ENCODE measurements at places on chromosomes 5 and 9. TPM values are rescaled to one million over a fixed set of nuclear protein-coding genes. Genes with fewer than 3 reads are reported as not detected.

- DNase-seq: no peak
Observed at GRCh38 chr5:14929293-14930065, 57.9 kb upstream of the ANKH start.

DNA sequence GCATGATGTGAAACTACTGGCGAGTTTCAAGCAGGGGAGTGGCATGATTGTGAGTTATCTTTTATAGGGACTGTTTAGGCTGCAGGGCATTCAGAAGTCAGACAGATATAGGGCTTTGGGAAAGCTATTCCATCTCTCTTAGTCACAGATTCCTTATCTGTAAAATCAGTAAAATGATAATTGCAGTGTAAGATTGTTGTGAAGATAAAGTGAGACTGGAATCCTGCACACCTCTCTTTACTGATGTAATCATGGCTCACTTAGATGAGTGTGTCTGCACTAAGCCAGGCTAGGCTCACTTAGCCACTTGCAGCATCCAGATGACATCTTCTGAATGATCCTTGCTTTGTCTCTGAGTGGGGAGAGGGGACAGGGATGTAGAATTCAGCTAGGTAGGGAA, 81.8 kb upstream of the MAMDC2 start:
- DNase-seq: no peak

DNA sequence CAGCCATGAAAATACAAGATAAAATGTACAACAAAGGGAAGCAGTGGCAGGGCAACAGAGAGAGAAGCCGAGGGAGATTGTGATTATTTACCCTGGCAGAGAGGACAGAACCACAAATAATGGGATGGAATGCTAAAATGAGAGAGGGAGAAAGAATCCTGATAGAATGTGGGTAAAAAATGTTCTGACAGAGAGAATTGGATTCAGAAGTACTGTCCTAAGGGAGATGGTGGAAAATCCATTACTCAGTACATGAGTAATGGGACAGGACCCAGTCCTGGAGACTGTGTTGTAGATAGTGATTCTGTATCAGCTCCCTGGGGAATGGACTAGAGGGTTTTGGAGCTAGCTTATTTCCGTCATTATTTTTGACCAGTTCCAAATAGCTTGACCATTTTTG, 831.5 kb downstream of the MAT2B start:
- no peak for DNase-seq

GRCh38 chr9:27785714-27786100, 212.4 kb upstream of the C9orf72 start:
- peak; percentile 4 for DNase-seq

DNA sequence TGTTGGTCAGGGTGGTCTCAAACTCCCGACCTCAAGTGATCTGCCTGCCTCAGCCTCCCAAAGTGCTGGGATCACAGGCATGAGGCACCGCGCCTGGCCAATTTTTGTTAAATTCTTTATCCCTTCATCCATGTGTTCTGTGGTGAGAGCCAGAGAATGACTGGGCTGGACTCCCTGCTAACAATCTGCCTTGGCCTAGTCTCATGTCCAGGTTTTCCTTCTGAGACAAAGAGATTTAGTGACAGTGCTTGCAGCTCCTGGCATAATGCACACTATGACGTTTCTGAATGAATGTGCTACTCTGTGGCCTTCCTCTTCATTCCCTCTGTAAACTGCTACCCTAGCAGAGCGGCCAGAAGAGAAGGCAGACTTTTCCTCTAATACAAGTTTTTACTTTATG, 79.3 kb downstream of the FOXD1 start:
- DNase-seq: no peak

GRCh38 chr5:156147261-156147943, 179.6 kb upstream of the SGCD start:
- DNase-seq: peak; percentile 66

GRCh38 chr9:88587885-88588649, 53.1 kb downstream of the NXNL2 start:
- no peak for DNase-seq

DNA sequence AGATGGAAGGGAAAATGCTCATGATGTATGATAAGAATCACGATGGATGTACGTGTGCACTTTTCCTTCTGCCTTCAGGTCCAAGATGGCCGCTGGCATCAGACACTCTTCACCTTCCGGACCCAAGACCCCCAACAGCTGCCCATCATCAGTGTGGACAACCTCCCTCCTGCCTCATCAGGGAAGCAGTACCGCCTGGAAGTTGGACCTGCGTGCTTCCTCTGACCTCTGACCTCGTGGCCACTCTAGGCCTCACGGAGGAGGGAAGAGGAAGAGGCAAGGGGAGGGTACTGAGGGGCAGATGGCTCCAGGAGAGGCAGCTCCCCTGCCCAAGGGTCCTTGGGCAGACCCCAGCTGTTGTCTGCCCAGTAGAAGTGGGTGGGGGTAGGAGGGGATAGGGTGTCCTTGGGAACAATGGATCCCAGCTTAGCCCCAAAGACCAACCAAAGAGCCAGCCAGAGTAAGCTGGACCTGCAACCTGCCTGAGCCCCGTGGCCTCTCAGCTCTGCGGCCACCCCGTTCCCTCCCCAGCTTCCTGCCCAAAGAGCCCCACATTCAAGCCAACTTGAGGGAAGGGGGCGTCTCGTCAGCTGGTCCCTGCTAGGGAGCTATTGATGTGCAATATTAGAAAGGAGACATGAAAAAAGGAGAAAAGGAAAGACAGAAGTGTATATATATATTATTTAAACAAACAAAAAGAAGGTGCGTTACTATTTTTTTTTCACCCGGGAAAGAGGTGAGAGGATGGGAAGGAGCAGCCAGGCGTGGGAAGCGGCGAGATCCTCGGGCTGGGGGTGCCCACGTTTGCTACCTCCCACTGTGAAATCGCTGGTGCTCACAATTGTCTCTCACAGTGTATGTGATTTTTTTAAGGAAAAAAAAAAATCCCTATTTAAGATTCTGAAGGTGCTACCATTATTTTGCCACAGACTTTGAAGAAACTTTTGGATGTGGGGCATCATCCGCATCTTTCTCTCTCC, 12.1 kb upstream of the ORM1 start:
- DNase-seq: no peak

DNA sequence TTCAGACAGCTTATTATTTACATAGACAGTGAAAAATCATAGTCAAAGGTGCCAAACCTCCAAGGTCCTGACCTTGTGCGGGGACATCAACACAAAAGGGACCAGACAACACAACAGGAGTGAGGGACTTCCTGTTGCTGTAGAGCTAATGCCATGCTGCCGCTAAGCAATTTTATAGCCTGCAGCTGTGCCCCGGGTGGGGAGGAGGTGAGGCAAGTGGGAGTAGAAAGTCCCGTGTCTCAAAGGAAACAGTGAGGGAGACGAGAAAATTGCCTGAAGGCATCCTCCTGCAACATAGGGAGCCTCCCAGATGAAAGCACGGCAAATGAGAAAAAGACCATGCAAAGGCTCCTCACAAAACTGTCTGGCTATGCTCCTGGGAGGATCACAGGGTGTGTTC, 58.8 kb downstream of the CAAP1 start:
- DNase-seq: peak; percentile 85

- DNase-seq: no peak
Observed at GRCh38 chr5:168120401-168121137, 170.9 kb upstream of the WWC1 start.

Gene MIGA2
- 22.5 TPM for total RNA-seq

Gene RAD1
- total RNA-seq: 68.7 TPM

Data from fibroblast of villous mesenchyme (primary cell).